Lower lobe of right lung (tissue), 2 donors: ENCODE measurements at places on chromosomes 4 and X. TPM values are rescaled to one million over a fixed set of nuclear protein-coding genes. Genes with fewer than 3 reads are reported as not detected.

The POLN gene
- 2.2 TPM for total RNA-seq

The PLS3 gene
- 138 TPM for total RNA-seq

The RAB33A gene
- total RNA-seq: 0.59 TPM

- no peaks in the 10 kb centered on the region for H3K4me1 ChIP-seq
- no peak for DNase-seq
- H3K27me3 ChIP-seq: no peaks in the 10 kb centered on the region
- H3K27ac ChIP-seq: no peak overlapping the region
Observed at GRCh38 chr4:137651128-137651527, 118.8 kb upstream of the PCDH18 start.

- no peaks in the 10 kb centered on the region for H3K36me3 ChIP-seq
- no peak for DNase-seq
- H3K4me3 ChIP-seq: no peak overlapping the region
- no peak overlapping the region for H3K27ac ChIP-seq
- no peaks in the 10 kb centered on the region for H3K4me1 ChIP-seq
Observed at GRCh38 chr4:6419452-6420028, 52.9 kb downstream of the PPP2R2C start.

GRCh38 chrX:123603491-123603890, 129.4 kb downstream of the THOC2 start:
- no peaks in the 10 kb centered on the region for H3K4me1 ChIP-seq
- no peak overlapping the region for H3K4me3 ChIP-seq
- H3K27me3 ChIP-seq: no peaks in the 10 kb centered on the region
- DNase-seq: no peak
- peaks cover 53% of the 10 kb centered on the region for H3K36me3 ChIP-seq

DNA sequence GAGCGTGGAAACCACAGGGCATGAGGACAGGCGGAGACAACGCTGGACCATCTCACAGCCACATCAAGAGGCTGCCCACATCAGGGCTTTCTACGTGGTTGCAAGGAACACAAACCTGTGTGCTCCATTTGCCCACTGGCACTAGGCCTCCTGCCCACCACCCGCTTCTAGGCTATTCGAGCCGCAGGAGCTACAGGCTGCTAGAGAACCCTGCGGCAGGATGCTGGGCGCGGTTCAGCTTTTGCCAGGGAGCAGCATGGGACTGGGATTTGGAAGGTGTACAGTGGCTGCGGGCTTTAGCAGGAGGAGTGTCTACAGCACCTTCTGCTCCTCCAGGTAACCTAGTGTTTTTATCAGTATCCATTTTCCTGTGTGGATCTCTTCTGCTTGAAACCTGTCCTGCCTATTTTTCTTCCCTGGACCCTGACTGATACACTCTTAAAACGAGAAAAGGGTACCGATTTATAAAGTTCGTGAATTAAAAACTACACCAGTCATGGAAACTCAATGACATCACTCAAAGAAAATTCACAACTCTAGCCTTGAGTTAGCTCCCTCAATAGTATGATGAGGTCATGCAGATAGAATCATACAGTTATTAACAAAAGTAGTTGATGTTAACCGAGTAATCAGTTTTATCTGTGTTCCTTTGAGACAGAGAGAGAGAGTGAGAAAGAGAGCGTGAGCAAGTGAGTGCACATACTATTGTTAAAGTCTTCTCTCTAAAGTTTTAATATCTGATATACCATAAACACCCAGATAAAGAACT, 12.8 kb downstream of the NOP14 start:
- H3K27ac ChIP-seq: no peak overlapping the region
- peaks cover 92% of the 10 kb centered on the region for H3K36me3 ChIP-seq

DNA sequence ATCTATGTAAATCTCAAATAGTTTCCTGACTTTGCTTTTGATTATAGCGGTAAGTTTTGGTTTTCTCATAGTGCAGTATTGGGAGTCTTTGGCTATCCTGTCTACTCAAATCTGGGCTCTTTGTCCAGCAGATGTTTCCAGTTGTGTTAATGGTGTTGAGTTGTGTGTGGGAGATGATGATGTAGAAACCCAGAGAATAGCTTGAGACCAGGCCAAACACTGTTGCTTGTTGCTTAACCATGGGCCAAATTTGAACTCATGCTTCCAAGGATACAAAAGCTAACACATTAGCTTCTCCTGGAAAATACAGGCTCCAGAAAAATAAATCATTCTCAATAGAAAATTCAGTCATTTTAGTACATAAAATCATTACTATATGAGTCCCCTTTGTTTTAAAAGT, 82.6 kb upstream of the GYPA start:
- no peak overlapping the region for H3K27ac ChIP-seq
- no peaks in the 10 kb centered on the region for H3K4me1 ChIP-seq
- no peak for DNase-seq
- H3K27me3 ChIP-seq: no peaks in the 10 kb centered on the region

GRCh38 chr4:122364700-122365404, 14.0 kb upstream of the ADAD1 start:
- H3K27me3 ChIP-seq: no peaks in the 10 kb centered on the region
- peaks cover 36% of the 10 kb centered on the region for H3K36me3 ChIP-seq
- no peaks in the 10 kb centered on the region for H3K4me1 ChIP-seq
- no peak for DNase-seq

DNA sequence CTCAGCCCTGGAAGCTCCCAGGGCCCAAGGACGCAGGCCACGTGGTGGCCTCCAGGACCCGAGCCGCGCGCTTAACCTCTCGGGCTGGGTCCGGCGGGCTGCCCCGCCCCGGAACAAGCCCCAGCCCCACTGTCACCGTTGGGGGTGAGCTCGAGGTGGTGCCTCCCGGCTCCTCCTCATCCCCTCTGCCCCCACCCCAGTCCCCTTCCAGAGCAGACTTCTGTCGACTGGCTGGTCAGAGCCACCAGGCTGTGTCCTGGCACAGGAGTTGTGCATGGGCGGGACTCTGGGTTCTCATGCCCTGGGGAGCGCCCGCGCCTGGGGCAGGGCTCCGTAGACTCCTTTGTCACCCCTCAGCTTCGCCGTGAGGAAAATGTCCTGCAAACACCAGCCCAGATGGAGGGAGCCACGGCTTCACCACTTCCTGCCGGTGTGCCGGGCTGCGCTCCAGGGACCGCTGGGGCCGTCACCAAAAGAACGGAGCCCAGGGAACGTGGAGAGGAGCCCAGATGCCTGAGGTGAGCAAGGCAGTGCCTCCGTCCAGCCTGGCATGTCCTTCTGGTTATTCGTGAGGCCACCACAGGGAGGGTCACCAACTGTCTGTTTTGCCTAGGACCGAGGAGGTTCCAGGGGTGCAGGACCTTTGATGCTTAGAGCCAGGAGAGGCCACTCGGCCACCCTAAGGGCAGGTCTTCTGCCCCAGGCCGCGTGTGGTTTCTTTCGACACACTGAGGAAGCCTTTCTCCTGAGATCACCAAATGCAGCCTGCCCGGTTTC, 7.1 kb upstream of the RGS12 start:
- no peak overlapping the region for H3K27ac ChIP-seq
- H3K36me3 ChIP-seq: no peaks in the 10 kb centered on the region
- peaks cover 16% of the 10 kb centered on the region for H3K4me1 ChIP-seq
- DNase-seq: peak; percentile 76
- H3K4me3 ChIP-seq: no peak overlapping the region
- H3K27me3 ChIP-seq: peaks cover 6% of the 10 kb centered on the region

The ZNF711 gene
- total RNA-seq: 1.2 TPM

The ITGB1BP2 gene
- 1.4 TPM for total RNA-seq

- no peaks in the 10 kb centered on the region for H3K4me1 ChIP-seq
- no peaks in the 10 kb centered on the region for H3K36me3 ChIP-seq
- DNase-seq: no peak
- H3K27me3 ChIP-seq: no peaks in the 10 kb centered on the region
Observed at GRCh38 chrX:49919617-49920016, 2.8 kb upstream of the CLCN5 start.

DNA sequence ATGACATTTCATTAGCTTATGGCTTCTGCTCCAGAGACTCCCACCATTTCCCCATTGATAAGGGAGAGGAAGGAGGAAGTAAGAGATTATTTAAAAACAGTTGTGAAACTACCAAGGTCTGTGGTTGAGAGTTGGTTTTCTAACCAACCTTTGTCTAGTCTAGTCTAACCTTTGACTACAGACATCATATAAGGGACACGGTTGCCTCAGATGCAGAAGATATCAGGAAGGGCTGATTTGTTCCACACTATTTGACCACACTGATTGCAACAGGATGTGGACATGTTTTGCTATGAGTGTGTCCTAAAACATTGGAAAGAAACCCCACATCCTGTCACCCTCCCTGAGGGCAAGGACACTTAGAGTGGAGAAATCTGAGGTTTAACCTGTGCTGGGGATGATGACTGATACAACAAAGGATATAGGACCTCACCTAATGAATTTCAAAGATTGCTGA, 53.0 kb downstream of the COQ2 start:
- no peaks in the 10 kb centered on the region for H3K36me3 ChIP-seq
- peaks cover 12% of the 10 kb centered on the region for H3K4me1 ChIP-seq
- no peak overlapping the region for H3K27ac ChIP-seq
- DNase-seq: no peak
- no peak overlapping the region for H3K4me3 ChIP-seq
- no peaks in the 10 kb centered on the region for H3K27me3 ChIP-seq

The GLRA2 gene
- not detected for total RNA-seq

GRCh38 chr4:38914854-38915253, 47.2 kb downstream of the FAM114A1 start:
- H3K27me3 ChIP-seq: no peaks in the 10 kb centered on the region
- H3K27ac ChIP-seq: no peak overlapping the region
- no peaks in the 10 kb centered on the region for H3K4me1 ChIP-seq
- H3K4me3 ChIP-seq: no peak overlapping the region
- peaks cover 94% of the 10 kb centered on the region for H3K36me3 ChIP-seq

The HSFX2 gene
- total RNA-seq: not detected

The GPR119 gene
- total RNA-seq: not detected

DNA sequence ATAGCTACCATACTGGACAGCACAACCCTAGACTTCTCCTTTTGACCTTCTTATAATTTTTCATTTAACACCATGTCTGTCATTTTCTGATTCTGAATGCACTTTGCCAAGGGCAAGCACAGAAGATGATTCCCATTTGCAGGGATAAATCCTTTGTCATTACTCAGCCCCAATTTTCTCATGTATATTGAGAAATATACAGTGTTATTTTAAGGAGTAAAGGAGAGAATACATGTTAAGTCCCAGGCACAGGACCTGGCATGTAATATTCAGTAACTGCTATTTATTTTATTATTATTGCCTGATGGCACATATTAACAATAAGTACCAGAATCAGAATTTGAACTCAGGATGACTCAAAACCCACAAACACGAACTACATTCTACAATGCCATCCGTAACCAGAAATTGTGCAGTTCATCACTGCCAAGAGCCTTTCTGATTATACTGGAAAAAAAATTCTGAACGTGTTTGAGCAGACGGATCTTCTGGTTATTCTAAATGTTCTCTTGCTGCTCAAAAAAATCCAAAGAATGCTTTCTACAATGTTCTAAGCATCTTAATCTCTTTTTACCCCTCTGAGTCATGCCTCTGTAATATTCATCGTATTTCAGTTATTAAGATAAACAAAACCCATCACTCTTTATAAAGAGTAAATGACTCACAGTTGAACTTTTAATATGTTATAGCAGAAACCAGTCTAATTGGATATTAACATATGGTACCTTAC, 170.0 kb downstream of the MID1 start:
- H3K27me3 ChIP-seq: no peaks in the 10 kb centered on the region
- H3K27ac ChIP-seq: no peak overlapping the region
- H3K4me3 ChIP-seq: no peak overlapping the region
- no peak for DNase-seq
- peaks cover 20% of the 10 kb centered on the region for H3K36me3 ChIP-seq

The GASK1B gene
- 22.7 TPM for total RNA-seq

DNA sequence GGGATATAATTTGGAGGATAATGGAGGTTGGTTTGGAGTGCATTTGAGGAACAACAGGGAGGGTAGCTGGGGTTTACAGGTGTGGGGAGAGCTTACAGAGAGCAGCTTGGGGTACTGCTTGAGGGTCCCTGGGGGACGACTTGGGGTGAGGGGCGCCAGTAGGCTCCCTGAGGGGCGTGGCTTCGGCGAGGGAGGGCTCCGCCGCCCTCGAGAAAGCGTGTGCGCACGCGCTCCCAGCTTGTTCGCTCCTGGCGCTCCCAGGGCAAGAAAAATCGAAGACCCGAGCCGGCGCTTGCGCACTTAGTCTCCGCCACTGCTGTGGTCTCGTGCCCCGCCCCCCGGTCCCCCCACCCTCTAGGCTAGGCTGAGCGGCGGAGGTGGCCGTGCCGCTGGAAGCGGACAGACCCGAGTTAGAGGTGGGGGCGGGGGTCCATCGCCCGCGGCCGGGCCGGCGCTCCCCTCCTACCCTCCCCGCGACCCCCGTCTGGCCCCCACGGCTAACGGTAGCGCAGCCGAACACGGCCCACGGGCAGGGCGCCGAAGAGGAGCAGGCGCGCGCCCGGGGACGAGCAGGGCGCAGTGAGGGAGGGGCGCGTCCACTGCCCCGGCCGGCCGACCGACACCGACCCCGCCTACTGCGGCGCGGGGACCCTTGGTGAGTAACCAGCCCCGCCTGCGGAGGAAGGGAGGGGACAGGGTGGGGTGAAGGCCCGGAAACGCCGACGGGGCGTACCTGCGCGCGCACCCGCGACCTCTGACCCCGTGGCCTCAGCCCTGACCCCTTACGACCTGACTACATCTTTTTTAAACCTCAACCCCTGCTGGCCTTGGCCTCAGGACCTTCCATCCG, 5.4 kb upstream of the CCDC120 start:
- peak overlapping the region; percentile 86 for H3K27ac ChIP-seq
- peak; percentile 75 for DNase-seq
- no peaks in the 10 kb centered on the region for H3K4me1 ChIP-seq
- no peaks in the 10 kb centered on the region for H3K27me3 ChIP-seq
- peak overlapping the region; percentile 60 for H3K4me3 ChIP-seq

The TMEM164 gene
- total RNA-seq: 66.4 TPM

GRCh38 chr4:5780831-5781480, 70.0 kb downstream of the EVC start:
- no peak overlapping the region for H3K4me3 ChIP-seq
- H3K4me1 ChIP-seq: no peaks in the 10 kb centered on the region
- DNase-seq: no peak
- no peak overlapping the region for H3K27ac ChIP-seq
- H3K36me3 ChIP-seq: peaks cover 23% of the 10 kb centered on the region
- H3K27me3 ChIP-seq: no peaks in the 10 kb centered on the region

The KCND1 gene
- 1.8 TPM for total RNA-seq

DNA sequence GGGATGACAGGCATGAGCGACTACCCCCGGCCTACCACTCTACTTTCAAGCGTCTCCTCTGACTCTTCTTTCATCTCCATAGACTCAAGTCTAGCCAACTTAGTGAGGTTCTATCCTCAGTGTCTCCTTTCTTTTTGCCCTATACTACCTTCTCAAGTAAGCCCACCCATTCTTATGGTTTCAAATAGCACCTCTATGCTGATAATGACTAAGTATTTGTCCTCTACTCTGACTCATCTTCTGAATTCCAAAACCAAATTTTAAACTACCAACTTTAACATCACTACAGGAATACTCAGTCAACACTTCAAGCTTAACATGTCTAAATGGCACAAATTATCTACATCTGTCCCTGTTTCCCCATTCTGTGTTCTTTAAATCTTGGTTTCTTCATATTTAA, 47.8 kb downstream of the ELF2 start:
- no peaks in the 10 kb centered on the region for H3K4me1 ChIP-seq
- no peak overlapping the region for H3K4me3 ChIP-seq
- no peaks in the 10 kb centered on the region for H3K27me3 ChIP-seq
- H3K27ac ChIP-seq: no peak overlapping the region
- H3K36me3 ChIP-seq: peaks cover 15% of the 10 kb centered on the region
- DNase-seq: no peak
